Anterior cingulate cortex (tissue), 58 donors: ENCODE measurements at places on chromosomes 1 and 21.

GRCh38 chr1:47104816-47105215 is 32.4 kb upstream of the CYP4A22 start:
- DNase-seq = no peak

DNA sequence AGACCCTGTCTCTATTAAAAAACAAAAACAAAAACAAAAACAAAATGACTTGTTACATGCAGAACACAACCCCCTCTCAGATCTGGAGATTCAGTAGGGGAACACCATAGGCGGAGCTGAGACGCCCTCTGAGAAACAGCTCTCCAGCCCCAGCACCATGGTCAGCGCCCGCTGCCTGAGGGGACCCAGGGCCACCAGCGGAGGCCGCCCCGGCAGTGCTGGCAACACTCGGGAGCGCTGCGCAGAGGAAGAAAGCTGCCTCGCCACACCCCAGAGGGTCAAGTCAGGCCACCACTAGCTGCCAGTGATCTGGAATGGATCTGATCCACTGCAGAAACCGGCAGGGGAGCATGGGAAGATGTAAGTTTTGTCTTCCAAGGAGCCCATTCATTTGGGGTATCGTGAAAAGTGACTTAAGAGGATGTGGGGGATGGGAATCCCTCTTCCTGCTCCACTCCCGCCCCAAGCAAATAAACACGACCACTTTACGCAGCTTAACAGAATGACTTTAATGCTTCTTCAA is 3.1 kb downstream of the ACTA1 start:
- DNase-seq = no peak

GRCh38 chr1:145887631-145888030 is 2.0 kb upstream of the ANKRD35 start:
- no peak for DNase-seq

DNA sequence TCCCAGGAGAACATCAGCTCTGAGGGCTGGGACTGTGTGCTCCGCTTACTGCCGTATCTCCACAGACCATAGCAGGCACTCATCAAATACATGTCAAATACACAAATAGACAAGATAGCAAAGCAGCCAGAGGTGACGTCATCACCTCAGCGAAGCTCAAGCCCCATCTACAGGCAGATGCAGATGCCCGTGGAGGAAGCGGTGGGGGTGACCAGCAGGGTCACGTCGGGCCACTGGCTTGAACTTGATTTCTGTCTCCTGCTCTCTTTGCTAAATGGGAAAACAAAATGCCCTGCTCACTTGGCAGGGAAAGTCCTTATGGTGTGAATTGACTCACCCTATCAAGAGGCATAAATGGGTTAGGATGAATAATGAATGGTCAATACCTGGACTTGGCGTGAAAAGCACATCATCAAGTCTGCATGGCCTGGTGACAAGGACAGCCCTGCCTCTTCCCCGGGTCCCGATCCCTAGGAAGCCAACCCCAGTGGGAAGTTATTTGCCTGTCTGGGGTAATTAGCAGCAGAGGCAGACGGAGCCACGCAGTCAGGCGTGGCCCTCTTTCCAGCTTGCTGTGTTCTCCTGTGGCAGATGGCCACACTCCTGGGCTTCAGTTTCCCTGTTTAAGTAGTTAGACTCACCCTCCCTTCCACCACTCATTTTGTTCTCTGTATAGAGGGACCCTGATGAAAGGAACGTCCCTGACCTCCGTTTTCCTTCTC is 536.0 kb downstream of the NPHP4 start:
- no peak for DNase-seq

DNA sequence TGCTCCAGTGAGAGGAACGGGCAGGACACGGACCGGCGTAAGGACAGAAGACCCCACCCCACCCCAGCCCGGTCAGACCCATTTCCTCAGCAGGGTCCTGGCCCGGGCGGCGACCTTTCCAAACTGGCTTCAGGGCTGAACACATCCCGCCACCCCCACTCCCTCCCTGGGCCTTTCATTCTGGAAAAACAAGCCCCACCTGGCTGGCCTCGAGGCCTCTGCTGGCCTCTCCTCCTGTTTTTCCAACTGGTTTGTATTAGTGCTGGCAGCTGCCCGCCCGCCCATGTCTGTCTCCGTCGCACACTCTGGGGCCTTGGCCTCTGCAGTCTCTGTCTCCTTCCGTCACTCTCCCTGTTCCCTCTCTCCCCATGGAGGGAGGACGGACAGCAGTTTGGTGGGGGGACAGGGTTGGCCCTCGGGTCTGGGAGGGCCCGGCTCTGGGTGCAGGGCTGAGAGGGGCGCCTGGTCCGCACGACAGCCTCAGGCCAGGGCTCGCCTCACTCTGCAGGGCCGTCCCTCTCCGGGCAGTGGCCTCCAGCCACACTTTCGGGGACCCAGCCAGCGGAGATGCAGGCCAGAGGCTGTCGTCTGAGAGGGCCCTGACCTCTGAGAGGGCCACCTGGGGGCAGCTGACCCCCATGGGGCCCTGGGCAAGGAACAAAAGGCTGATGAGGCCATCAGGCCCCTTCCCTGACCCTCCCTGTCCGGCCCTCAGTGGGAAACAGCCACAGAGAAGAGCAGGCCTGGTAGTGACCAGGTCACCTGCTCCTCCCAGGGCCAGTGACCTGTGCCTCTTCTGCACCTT is 1.5 kb upstream of the MXRA8 start:
- no peak for DNase-seq

DNA sequence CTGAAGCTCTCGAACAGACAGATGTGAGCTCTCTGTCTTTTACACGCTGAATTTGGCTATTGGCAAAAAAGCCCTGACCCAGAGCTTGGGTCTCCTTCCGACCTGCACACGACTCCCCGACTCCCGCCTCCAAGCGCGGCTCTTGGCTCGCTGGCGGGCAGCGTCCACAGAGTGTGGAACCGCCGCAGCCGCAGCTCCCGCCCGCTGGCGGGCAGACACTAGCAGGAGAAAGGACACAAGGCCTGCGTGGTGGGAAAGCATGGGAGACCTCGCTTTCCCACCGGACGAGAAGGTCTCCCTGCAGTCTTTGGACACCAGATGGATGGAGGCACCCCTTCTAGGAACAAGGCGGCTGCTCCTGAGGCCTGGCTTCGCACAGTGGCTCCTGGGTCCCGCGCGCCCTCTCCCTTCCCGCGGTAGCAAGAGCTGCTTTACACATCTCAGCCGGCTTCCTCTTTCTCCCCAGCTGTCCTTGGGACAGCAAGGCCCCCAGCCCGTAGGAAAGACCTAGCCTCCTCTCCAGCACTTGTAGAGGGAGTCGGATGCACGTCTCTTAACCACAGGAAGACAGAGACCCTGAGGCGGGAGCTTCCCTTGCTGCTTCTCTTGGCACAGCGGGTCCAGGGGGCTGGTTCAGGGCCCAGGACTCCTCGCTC is 92.1 kb downstream of the PRKAB2 start:
- no peak for DNase-seq

- DNase-seq = no peak
These were observed 111.6 kb upstream of the ERRFI1 start for GRCh38 chr1:8137481-8138244.

GRCh38 chr21:39103689-39104088 is 79.6 kb downstream of the PSMG1 start:
- no peak for DNase-seq

GRCh38 chr21:31459457-31459856 is 115.4 kb upstream of the TIAM1 start:
- DNase-seq = no peak

GRCh38 chr1:50214717-50215116 is 106.0 kb downstream of the ELAVL4 start:
- no peak for DNase-seq

GRCh38 chr1:152546704-152547103 is 19.9 kb downstream of the LCE3E start:
- DNase-seq = no peak

GRCh38 chr1:153612755-153613331 is at the start of gene S100A16:
S100A16 (minus strand) TSS chr1:153613137; CDS start chr1:153608151, 4,986 bp downstream.
- DNase-seq = peak; percentile 24

GRCh38 chr1:87399701-87400100 is 71.0 kb downstream of the LMO4 start:
- DNase-seq = no peak

DNA sequence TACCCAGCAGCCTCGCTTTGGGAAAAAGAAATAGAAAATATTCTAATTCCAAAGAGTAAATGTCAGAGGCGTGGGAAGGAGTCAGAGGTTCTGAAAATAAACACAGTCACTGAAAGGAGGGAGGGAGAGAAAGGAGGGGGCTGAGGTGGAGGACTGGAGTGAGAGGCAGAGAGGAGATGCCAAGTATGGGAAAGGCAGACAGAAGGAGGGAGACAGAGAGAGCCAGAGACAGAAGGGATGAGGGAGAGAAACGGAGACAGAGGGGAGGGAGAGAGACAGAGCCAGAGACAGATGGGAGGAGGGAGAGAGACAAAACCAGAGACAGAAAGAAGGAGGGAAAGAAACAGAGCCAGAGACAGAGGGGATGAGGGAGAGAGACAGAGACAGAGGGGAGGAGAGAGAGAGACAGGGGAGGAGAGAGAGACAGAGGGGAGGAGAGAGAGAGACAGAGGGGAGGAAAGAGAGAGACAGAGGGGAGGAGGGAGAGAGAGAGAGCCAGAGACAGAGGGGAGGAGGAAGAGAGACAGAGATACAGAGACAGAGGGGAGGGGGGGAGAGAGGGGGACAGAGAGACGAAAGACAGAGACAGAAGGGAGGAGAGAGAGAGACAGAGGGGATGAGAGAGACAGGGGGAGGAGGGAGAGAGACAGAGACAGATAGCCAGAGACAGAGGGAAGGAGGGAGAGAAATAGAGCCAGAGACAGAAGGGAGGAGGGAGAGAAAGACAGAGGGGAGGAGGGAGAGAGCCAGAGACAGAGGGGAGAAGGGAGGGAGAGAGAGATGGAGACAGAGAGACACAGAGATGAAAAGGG is 525.5 kb downstream of the MATN1 start:
- no peak for DNase-seq

DNA sequence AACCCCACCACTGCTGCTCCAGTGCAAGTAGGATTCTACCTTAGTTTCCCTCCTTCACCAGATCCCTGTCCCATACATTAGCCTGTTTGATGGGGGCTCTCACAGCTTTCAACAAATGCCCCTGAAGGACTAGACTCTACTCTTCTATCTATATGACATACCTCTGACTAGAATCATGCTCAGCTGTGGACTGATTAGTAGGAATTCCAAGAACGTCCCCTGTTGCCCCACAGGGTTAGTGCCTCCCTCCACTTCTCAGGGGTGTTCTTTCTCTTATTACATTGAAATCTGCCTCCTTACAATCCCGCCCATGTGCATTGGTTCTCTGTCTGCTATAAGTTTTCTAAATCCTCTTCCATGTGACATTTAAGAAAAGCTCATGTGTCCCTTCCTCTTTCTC is 375.9 kb upstream of the DUSP10 start:
- DNase-seq = no peak

- no peak for DNase-seq
These were observed 119.8 kb upstream of the SPAG17 start for GRCh38 chr1:118304722-118305359.

- no peak for DNase-seq
These were observed 3.3 kb downstream of the RIMS3 start for GRCh38 chr1:40662151-40662550.

- DNase-seq = no peak
These were observed 3.1 kb upstream of the EVA1B start for GRCh38 chr1:36326499-36326898.

DNA sequence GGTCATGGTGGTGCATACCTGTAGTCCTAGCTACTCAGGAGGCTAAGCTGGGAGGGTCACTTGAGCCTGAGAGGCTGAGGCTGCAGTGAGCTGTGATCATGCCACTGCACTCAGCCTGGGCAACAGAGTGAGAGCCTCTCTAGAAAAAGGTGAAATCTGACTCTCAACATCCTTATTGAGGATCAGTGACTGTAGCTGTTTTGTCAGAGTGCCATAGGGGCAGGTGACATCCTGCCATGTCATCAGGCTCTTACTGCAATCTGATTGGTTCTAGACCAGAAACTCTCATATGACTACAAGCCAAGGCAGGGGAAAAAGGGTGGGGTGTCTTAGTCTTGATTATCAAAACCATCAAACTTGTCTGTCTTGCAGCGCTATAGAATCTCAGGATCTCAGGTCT is 62.8 kb upstream of the NGF start:
- DNase-seq = no peak

GRCh38 chr1:24708938-24709337 is 36.3 kb upstream of the CLIC4 start:
- DNase-seq = no peak

- DNase-seq = no peak
These were observed 64.9 kb downstream of the FHAD1 start for GRCh38 chr1:15311880-15312279.

DNA sequence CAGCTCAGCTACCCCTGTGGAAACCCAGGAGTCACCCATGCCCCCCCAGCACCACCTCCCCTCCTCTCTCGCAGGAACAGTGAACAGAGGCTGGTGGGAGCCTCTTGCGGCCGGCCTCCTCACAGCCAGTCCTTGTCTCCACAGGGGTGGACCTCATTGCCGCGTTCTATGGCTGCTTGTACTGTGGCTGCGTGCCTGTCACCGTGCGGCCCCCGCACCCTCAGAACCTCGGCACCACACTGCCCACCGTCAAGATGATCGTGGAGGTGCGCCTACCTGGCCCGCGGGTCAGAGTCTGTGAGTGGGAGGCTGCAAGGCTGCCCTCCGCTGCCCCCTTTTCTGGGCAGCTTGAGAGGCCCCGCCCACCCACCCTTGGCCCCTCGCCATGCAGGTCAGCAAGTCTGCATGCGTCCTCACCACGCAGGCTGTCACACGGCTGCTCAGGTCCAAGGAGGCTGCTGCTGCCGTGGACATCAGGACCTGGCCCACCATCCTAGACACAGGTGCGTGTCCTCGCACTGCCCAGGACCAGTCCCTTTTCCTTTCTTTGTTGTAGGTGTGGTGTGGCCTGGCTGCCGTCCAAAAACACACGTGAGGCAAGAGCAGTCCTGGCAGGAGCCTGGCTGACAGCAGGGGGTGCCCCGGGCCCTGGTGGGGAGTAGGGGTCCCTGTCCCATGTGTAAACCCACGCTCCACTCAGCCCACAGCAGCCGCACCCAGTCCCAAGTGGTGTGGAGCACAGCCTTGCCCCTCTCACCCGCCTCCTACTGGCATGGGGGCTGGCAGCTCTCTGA is 50.3 kb downstream of the S100B start:
- no peak for DNase-seq

DNA sequence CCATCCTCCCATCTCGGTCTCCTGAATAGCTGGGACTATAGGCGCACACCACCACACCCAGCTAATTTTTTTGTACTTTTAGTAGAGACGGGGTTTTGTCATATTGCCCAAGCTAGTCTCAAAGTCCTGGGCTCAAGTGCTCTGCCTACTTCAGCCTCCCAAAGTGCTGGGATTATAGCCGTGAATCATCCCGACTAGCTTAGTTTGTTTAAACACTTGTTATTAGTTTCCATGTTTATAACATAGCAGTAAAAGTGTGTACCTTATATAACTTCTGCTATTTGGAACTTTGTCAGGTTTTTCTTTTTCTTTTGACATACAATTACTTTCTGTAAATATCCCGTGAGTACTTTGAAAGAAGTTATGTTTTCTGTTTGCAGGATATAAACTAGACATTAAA is 60.6 kb upstream of the C1orf21 start:
- DNase-seq = no peak
